ENCODE measurements at places on chromosomes 13 and 19.

GRCh38 chr19:6664916-6665315 is 5.0 kb downstream of the TNFSF14 start:
- DNase-seq = no peak

DNA sequence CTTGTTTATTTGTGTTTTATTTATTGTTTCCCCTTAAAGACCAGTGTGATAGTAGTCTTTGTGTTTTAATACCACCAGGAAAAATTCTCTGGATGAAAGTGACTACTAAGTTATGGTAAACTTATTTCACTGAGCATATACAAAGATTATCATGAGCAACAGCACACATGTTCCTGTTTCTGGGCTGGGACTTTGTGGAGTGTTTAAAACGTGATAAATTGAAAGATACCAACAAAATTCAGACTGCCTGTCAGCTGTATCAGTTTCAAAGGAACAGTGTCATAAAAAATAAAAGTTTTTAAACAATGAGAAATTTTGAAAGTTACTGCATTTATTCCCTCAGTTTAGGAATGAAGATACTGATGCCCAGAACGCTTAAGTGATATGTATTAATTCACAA is 259.4 kb downstream of the DACH1 start:
- DNase-seq = no peak

DNA sequence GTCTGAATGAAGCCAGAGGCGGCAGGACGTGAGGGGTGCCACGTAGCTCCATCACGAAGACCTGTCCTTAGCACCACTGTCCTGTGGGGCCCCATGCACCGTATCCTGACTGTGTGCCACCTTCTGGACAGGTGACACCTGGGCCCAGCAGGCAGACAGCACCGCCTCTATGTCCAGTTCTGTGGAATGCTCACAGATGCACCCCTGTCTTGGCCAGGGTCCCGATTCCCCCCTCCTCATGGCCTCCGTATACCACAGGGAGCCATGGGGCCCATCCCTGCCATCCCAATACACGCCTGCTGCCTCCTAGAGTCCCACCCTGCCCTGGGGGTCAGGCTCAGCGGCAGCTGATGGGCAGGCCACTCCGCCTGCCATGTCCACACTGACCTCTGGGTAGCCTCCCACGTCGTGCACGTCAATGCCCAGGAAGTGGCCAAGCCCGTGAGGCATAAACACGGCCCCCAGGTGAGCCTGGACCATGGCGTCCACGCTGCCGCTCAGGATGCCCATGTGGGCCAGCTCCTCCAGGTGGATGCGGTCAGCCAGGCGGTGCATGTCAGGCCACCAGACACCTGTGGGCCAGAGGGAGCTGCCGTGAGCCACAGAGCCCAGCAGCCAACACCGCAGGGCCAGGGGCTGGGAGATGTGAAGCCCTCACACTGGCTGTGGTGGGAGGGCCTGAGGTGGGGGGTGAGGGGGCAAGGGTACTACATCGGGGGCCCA is 17.6 kb downstream of the CEBPG start:
- DNase-seq = no peak

GRCh38 chr13:38166116-38166515 is 183.5 kb upstream of the UFM1 start:
- DNase-seq = no peak

GRCh38 chr19:29841209-29841558 is 29.4 kb downstream of the CCNE1 start:
- no peak for DNase-seq

GRCh38 chr19:28700176-28700575 is 512.8 kb downstream of the UQCRFS1 start:
- DNase-seq = no peak

GRCh38 chr19:19256072-19256969 is 16.8 kb downstream of the TM6SF2 start:
- DNase-seq = peak; percentile 79

DNA sequence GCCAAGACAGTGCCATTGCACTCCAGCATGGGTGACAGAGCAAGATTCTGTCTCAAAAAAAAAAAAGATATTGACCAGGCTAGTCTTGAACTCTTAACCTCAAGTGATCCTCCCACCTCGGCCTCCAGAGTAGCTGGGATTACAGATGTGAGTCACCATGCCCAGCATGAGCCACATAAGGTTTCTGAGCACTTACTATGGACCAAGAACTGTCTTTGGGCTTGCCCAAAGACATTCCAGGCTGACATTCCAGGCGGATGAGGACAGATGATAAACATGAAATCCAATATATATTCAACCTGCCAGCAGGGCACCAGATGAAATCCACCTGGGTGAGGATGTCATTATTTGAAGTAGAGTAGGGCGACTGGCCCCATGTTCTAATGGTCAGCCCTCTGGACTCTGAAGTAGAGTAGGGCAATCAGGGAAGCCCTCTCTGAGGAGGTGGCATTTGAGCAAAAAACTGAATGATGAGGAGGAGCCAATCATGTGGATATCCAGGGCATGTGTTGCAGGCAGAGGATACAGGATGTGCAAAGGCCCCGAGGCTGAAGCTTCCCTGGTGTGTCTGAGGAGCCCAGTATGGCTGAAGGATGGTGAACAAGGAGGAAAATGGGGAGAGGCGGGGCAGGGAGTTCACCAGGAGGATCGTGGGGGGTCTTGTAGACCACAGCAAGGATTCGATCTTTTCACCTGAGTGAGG is 4.0 kb downstream of the C19orf38 start:
- DNase-seq = no peak

DNA sequence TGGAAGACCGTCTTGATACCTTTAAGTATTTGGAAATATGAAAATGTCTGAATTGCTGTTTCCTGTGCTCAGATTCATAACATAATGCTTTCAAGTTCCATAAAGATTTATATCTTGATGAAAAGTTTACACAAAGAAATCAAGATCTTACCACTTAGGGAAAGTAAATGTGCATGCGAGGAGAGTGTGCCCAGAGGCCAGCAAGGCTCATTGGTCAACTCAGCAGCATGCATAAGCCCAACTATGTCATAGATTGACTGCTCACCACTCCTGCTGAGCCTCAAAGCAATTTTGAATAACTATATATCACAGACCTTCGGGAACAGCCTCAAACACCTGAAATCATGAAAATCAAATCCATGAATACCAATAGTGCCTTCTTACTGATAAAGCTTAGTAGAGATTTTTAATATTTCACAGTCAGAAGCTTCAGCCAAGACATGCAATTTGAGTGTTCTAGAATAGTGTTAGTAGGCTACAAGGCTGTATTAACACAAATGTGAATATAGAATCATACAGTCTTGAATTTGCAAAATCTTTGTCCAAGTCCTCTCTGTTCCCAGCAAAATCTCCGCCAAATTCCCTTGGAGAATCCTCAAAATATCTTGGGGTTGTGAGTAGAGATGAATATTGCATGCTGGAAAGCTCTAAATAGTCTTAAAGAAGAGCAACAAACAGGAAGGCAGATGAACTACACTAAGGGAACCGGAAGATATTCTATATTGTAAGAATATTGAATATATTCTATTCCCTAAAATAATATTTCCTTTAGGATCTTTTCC is 124.1 kb downstream of the DCLK1 start:
- no peak for DNase-seq

GRCh38 chr19:42229855-42230351 is 9.8 kb downstream of the ZNF526 start:
- DNase-seq = no peak

DNA sequence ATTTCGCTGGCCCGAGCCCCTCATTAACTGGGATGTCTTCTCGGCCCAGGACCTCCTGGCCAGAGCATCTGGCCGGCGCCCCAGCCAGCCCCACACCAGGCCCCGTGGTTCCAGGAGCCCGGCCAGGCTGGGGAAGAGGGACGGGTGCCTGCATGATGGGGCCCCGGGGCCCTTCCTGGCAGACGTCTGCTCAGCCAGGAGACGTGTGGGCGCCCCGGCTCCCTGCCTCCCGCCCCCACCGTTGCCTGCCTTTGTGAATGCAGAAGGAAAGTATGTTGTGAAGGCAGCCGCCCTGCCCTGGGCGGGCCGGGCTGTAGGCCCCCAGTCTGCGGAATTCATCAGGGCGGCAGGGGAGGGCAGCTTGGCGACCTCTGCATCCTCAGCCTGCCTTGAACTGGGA is 4.4 kb upstream of the COMP start:
- no peak for DNase-seq

GRCh38 chr13:97429681-97430081 is 4.3 kb upstream of the RAP2A start:
- peak; percentile 84 for DNase-seq

DNA sequence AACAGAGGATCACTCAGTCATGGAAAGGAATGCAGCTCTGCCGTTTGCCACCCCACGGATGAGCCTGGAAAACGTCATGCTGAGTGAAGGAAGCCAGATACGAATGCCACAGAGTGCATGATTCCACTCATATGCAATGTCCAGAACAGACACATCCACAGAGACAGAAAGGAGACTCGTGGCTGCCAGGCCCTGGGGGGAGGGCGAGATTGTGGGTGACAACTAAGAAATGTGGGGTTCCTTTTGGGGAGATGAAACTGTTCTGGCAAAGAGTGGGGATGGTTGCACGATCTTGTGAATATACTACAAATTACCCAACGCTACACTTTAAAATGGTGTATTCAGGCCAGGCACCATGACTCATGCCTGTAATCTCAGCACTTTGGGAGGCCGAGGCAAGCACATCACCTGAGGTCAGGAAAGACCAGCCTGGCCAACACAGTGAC is 27.2 kb upstream of the NAPA start:
- no peak for DNase-seq

GRCh38 chr13:40158218-40158617 is 502.8 kb downstream of the COG6 start:
- DNase-seq = no peak

- DNase-seq = no peak
These were observed 11.4 kb downstream of the ETFB start for GRCh38 chr19:51354742-51355148.

GRCh38 chr13:31114641-31115040 is 47.1 kb downstream of the HSPH1 start:
- DNase-seq = no peak

DNA sequence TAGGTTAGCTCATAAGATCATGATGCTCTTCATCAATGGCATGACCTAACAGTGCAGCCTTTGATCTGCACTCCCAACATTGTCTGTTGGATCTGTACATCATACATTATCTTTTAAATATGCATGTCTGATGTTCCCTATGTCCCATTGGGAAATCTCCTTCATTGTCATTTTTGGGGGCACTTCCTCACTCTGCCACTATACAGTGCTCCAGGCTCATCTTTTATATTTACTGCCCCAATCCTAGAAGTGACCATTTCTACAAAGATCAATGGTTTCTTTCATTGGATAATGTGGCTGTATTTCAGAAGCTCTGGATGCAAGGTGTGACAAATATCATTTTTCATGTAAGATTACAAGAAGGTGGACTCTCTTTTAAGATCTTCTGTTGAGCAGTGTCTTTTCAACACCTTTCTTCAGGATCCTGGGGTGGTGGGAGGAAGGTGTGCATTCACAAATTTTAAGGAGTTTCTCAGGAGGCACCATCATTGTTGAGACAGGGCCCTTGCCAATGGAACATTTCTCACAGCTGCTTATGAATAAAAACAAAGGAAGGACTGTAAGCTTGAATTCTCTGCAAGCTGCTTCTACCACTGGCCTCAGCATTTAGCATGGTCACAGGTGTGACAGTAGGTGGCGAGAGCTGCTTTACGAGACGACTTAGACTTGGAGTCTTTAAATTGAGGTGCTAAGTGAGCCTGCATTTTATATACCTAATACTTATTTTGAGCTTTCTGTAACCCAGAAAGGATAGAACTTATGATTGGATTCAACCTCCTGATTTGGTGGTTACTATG is 403.0 kb downstream of the LMO7 start:
- DNase-seq = no peak

GRCh38 chr13:73109969-73110368 is 51.2 kb downstream of the KLF5 start:
- DNase-seq = no peak

GRCh38 chr19:2385053-2385721 is 25.1 kb downstream of the TMPRSS9 start:
- DNase-seq = peak; percentile 61

DNA sequence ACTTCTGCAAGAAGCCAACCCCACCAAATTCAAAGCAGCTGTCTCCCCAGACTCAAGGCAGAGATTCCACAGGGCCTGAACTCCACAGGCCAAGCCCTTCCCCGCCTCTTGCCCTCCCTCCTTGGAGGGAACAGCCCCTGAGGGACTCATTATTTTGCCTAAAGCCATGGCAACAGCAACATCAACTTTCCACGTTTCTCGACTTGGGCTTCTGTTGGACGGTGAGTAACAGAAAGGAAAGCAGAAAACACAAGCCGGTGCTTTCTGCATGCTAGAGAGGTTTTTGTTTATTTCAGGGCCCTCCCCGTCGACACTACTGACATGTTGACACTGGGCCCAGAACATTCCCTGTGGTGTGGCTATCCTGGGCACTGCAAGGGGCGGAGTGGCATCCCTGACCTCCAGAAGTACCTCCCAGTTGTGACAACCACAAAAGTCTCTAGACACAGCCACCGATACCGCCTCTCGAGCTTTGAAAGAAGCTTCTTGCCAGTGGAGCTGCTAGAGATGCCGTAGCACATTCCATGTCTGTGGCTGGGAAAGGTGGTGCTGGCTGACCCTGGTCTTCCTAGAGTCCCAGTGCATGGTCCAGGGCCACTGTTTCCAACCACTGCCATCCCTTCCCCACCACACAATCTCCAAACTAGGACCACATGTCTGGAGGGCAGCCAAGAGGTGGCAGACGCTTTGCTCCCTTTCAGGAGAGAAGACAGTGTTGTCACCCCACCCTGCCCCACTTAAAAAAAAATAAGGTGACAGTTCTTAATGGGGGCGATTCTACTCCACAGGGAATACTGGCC is 12.8 kb downstream of the CAPS start:
- DNase-seq = no peak

DNA sequence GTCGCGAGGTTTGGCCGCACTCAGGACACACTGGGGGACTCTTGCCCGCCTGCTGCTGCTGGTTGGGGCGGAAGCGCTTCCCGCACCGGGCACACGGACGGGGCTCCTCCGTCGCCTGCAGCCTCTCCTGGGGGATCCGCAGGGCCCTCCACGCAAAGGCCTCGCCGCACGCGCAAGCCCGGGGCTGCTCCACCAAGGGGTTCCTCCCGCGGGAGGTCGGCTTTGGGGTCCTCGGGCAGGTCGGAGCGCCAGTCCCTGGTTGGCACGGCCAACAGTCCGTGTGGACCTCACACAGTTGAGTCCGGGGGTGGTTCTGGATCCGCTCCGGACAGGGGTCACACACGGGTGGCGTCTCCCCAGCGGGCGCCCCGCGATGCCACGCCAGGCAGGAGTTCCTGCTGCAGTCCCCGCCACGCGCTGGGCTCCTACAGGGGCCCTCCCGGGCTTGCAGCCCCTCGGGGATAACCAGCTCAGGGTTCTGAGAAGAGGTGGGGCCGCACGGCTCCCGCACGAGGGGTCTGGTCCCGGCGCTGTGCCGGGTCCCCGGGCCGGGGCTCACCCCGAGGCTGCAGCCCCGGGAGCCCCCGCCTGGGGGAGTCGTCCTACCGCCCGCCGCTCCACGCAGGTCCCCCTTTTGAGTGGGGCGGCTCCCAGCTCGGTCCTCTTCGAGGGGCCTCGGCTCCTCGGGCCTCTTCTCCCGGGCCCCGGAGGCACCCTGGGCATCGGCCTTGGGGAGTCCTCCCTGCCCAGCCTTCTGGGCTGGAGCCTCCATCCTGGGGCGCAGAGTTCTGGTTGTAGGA is 6.2 kb upstream of the ZNF497 start:
- DNase-seq = no peak

- DNase-seq = peak; percentile 65
These were observed 767 bp upstream of the GADD45B start for GRCh38 chr19:2475018-2475701.

All from NB4 (cell line).